Activated T-cell treated with anti-CD3 and anti-CD28 coated beads, Interleukin-2, amount 50 U/mL, for 48 hours (primary cell): ENCODE measurements at places on chromosomes 5 and 9.

DNA sequence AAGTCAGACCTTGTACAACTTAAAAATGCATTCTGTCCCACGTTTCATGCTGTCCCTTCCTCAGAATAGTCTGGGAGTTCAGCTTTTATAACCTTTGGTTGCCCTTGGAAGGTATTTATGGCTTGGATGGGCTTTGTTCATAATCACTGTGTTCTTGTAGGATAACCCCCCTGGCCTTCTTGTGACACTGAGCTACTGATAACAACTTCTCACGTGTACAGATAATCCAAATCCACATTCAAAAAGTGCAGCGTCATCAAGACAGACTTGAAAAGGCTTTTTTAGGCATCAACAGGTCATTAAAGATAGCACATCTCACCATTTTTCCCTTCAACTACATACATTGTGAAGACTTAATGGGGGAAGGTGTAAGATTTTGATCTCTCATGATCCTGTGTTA is 42.0 kb downstream of the SLC1A3 start:
- DNase-seq: no peak

- peak; percentile 56 for DNase-seq
Observed at GRCh38 chr9:135924628-135925338, 17.4 kb upstream of the CAMSAP1 start.

DNA sequence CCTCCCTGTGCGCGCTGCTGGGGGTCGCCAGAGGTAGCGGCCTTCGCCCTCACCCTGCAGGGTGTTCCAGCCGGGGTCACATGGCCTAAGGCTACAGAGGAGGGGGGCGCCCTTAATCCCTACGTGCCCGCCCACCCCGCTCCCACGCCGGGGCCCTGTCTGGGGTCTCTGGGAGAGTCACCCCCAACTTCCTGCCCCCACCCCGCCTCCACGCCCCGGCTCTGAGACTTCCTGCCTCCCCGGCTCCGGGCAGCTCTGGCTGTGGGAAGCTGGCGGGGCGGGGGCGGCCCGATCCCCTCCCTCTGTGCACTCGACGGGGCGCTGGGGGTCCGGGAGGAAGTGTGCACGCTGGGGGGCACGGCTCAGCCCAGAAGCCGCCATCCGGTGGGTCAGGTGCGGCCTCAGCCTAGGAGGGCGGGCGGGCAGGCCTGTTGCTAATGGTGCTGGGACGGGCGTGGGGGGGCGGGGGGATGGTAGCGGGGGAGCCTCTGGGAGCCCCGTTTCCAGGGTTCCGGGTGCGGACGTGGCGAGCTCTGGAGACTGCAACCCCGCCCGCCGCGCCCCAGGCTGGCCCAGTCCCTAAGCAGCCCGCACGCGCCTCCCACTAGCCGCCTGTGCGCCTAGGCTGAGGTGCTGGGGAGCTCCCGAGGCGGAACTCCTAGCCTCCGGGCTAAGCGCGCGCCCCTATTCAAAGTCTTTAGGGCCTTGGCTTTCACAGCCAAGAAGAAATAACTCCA is 61.6 kb downstream of the CXXC5 start:
- DNase-seq: no peak

- no peak for DNase-seq
Observed at GRCh38 chr5:143957455-143957854, 145.5 kb downstream of the HMHB1 start.

- DNase-seq: no peak
Observed at GRCh38 chr9:117809751-117810150, 105.5 kb downstream of the TLR4 start.

GRCh38 chr5:93741136-93741811 is at the start of gene POU5F2:
Gene POU5F2 (minus strand): TSS chr5:93741600. CDS start chr5:93741563, 37 bp downstream.
- DNase-seq: no peak

DNA sequence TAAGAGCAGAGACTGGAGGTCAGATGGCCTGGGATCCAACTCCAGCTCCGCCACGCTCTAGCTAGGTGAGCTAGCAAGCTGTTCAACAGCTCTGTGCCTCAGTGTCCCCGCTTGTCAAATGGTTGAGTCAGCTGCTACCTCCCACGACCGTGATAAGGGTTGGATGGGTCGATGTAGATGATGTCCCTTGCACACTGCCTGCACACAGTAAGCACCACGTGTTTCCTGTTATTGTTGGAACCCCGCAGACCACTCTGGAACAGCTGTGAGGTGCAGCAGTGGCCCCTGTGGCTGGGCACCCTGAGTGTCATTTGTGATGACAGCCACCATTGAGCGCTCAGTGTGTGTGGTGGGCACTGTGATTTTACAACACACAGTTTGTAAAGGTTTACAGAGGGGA is 54.0 kb upstream of the CTSL start:
- DNase-seq: no peak
